Right ventricle myocardium inferior (tissue), 1 donor: ENCODE measurements at places on chromosomes 7 and 10.

DNA sequence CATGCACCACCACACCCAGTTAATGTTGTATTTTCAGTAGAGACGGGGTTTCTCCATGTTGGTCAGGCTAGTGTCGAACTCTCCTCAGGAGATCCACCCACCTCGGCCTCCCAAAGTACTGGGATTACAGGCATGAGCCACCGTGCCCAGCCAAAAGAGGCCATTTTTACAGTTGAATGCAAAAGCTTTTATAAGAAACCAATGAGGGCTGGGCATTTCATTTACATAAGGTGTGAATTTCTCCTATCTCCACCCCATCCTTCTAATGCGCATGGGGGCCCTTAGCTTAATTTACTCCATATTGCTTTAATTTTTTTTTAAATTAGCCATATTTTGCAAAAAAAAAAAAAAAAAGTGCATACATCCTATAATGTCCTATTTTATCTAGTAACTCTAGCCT lies 25.1 kb upstream of the EIF4H start:
- DNase-seq, result no peak

DNA sequence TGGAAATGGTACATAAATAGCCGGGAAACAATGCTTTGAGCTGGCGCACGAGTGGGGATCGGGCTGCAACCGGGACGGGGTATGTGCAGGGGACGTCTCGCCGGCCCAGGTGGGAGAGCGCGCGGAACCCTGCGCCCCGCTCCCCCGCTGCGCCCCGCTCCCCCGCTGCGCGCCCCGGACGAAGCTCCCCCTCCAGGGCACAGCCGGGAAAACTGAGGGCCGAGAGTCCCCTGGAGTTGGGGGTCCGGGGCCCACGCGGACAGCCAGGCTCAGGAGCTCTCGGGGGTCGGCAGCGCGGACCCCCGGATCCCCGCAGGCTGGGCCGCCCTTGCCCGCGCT lies 514 bp downstream of the RADIL start:
- DNase-seq, result no peak

DNA sequence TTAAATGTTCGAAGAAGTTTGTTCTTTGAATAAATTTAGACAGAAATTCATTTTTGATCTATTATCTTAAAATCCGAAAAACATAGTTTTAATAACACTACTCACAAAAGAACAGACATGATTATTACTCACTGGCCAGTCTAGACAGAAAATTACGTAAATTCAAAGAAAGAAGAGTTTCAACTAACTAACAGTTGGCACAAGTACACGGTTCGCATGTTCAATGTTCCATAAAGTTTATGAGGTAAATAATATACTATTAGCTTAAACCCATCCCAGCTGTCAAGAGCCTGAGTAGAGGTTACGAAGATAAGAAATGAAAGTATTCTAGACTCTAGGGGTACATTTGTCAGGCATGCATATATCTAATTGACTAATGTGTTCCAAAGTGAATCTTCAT lies 151.8 kb upstream of the ASAH2 start:
- no peak for DNase-seq

GRCh38 chr10:109978481-109978880 lies 29.3 kb upstream of the ADD3 start:
- no peak for DNase-seq

- DNase-seq, result no peak
Measured at GRCh38 chr7:1225441-1226185, 7.1 kb upstream of the UNCX start.

- no peak for DNase-seq
Measured at GRCh38 chr10:127945341-127945758, 38.4 kb downstream of the PTPRE start.

- no peak for DNase-seq
Measured at GRCh38 chr7:45021604-45022296, 21.7 kb downstream of the CCM2 start.

GRCh38 chr10:126233182-126234148 lies 154.8 kb downstream of the ADAM12 start:
- no peak for DNase-seq

DNA sequence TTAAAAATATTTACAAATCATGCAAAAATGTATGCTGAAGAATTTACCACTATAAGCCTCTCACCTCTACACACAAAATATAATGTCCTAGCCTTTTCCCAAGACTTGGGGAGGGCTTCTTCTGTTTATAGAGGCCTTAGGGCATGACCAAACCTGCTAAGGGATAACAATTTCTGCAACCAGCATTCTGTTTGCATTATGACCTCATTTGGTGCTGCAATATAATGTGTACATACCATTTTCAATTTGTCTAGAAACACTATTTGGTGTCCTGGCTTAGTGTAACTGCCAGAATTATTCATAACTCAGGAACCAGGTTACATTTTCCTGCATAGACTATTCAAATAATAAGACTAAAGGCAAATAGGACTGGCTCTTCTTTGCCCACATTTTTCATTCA lies 446.6 kb upstream of the SORCS1 start:
- DNase-seq, result no peak

- no peak for DNase-seq
Measured at GRCh38 chr10:5546891-5547680, 22.3 kb downstream of the CALML3 start.

- DNase-seq, result no peak
Measured at GRCh38 chr7:138935465-138936011, 45.7 kb downstream of the KIAA1549 start.

DNA sequence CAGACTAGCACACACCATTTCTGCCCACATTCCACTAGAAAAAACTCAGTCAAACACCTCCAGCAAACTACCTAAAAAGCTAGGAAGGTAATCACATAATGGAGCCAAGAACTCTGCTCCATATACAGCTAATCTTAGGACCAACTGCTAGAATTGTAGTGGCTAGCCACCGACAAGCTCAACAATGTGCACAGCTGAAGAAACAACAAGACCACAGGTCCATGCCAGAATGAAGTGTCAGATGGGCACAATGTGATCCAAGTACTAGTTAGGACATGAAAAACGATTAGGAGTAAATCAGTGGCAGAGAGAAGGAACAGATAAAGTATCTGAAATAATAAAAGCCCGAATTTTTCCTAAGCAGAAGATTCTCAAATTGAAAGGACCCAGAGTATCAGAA lies 38.6 kb downstream of the TMEM106B start:
- DNase-seq, result no peak

- DNase-seq, result no peak
Measured at GRCh38 chr7:114825423-114825951, 96.4 kb upstream of the MDFIC start.

DNA sequence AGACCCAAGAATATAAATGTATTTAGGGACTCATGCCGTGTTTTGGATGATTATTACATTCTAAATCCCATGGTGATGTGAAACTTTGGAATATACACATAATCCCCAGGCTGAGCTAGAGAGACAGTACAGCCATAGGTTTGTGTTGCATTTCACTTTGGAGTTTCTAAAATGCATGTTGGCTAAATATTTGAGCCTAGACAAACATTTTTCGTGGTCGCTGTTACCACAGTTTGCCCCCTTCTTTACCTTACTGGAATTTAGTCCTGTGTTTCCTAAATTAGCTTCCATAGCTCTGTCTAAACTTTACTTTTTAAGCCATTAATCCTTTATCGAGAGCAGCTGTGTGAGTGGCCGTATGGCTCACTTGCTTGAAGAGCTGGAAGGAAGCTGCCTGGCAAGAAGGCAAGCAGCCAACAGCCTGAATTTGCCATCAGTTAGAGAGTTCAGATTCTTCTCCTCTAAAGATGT lies 192.0 kb downstream of the BICC1 start:
- no peak for DNase-seq

DNA sequence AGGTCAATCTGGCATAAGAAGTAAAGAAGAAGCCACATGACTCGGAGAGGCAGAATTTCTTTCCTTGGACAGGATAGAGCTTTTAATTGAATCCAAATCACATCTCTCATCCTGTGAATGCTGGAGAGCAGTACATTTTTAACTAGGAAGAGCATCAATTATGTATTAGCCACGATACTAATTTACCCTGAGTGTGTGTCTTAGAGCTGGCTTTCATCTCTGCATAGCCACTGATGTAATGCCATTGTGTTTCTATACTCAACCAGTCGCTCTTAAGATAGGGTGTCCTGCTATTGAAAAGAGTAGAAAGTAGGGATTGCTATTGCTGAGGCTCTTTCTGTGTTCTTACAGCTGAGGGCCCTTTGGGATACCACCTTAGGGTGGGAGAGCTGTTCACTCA lies 280.3 kb downstream of the AUTS2 start:
- no peak for DNase-seq

DNA sequence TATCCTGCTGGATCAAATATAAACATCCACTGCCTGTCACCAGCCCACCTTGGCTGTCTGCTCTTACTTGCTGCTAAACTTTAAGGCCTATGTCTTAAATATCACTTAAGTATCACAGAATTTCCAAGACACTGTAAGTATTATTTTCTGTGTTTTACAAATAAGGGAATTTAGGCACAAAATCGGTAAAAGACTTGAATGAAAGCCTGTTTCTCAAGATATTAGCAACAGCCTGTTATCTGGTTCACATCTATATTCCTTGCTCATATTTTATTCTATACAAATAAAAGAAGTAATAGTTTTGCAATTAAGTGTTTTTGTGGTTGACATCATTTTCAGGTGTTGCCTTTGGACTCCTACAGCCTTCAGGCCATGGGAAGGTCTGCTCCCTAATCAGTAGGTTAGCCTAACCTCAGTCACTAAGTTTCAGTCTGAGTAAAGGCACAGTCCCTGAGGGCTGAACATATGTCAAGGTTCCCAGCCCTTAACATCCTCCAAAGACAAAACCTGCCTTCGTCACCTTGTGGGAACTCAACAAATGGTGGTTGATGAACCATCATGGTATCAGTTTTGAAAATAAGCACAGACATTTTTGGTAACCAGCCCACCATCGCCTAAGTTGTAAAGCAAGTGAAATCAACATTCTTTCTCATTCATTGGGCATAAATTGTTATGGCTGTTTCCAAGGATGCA lies 127.1 kb downstream of the CREB5 start:
- DNase-seq, result no peak

GRCh38 chr10:128098631-128099030 lies 27.6 kb downstream of the MKI67 start:
- no peak for DNase-seq

DNA sequence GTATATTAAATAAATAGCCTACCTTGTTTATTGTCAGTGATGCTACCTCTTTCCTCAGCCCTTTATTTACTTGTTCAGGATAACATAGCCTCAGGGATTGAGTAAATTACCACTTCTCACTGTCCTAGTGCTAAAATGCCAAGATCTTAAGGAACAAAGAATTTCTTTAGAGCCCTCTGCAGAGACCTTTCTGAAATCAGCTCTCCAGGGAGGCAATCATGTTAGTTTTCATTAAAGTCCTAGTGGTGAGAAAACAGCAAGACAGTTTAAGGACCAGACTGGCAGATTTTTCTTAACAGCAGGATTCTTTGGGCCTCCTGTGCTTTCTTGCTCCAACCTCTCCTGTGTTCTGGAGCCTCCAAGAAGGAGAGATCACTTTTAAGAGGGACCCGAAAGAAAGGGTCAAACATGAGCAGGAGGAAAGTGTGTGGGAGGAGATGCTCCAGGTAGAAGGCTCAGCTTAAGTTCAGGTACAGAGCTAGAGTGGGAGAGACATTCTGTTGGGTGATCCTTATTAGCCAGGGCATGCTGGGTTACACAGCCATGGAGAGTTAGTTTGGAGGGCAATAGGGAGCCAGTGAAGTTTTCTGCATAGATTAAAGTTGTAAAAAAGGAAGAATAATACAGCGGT lies 1.2 kb upstream of the PLCE1 start:
- no peak for DNase-seq

- DNase-seq, result no peak
Measured at GRCh38 chr10:12500381-12501303, 151.3 kb downstream of the CAMK1D start.

- DNase-seq, result no peak
Measured at GRCh38 chr10:82278401-82279182, 403.6 kb downstream of the NRG3 start.

- DNase-seq, result no peak
Measured at GRCh38 chr10:31759124-31759798, 169.4 kb downstream of the ARHGAP12 start.

GRCh38 chr10:112585126-112585525 lies 138.1 kb downstream of the VTI1A start:
- DNase-seq, result no peak
